ENCODE measurements at places on chromosomes 2 and 18.

DNA sequence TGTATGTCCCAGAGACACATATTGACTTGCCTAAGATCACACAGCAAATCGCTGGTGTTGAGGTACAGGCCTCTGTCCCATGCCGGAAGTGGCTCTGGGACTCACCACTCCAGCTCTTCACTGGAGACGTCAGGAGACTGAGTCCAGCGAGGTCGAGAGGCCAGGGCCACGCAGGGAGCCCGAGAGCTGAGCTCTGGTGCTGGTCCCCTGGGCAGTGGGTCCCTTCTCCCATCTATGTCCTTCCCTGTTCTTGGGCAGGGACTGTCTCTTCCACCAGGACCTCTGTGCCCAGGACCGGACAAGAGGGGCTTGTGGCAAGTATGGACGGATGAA is 62.4 kb upstream of the TWIST2 start:
- DNase-seq, result no peak

DNA sequence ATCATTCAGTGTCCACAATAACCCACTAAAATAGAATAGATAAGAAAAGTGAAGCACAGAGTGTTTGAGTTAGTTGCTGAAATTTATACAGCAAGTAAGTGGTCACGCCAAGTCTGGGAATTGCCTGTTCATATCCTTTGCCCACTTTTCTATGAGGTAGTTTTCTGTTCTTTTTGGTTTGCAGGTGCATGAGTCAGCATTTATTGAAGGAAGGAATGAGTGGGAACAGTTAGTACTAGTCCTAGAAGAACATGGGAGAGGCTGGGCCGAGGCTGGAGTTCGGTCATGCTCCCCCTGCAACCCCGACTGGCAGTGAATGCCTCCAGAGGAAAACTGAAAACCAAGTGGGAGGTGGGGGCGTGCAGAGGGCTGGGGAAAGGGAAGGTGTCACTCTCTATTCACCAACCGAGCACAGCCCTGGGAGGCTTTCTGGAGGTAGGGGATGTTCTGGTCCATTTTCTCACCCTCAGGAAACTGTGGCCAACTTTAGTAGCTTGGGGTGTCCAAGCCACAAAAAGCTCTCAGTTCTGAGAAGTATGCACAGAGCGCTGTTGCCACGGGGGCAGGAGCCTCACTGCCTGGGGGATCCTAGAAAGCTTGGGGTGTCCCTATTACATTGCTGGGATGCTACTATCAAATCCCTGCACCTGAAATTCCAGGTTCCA is 41.4 kb downstream of the FOSL2 start:
- no peak for DNase-seq

DNA sequence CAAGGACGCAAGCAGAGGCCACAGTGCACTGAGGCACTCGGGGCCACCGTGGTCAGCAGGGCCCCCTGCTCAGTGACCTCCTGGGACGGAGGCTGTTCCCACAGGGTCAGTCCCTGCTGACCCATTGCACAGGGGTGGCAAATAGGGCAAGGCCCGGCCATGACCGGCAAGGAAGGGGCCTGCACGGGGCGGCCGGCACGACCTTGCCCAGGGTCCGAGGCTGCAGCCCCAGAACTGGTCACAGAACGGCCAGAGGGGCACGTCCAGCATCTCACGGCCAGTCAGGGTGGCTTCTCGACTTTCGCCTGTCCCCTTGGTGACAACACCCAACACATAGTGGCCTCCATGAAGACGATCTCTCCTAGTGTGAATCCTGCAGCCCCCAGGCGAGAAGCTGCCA is 27.6 kb upstream of the OTOS start:
- DNase-seq, result no peak

DNA sequence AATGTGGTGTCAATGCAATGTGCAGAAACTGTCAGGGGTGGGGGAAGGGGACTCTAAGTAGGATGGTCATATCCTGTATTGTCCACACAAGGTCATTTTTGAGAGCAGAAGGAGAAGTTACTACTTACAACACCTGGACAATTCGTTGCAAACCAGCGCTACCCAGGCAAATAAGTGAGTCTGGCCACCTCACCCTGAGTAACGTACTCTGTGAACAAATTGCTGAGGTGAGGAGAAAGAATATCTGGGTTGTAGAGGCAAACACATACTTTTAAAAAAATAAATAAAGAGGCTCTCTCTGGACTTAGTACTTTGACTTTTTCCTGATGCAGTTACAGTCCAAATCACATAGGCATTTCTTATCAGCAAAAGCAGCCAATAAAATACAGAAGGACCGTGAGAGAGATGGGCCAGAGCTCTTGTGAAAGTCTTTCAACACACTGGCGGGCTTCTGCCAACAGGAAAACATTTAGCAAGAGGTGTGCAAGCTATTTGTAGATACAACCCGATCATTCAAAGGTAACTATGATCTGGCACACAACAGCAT is 268.2 kb upstream of the ID2 start:
- no peak for DNase-seq

Measured in stimulated activated CD4-positive, alpha-beta T cell treated with anti-CD3 and anti-CD28 coated beads, Interleukin-1b, Interleukin-23, amount 100 ng/mL, for 1 hour (primary cell).